ENCODE measurements at places on chromosomes 3 and 15.

DNA sequence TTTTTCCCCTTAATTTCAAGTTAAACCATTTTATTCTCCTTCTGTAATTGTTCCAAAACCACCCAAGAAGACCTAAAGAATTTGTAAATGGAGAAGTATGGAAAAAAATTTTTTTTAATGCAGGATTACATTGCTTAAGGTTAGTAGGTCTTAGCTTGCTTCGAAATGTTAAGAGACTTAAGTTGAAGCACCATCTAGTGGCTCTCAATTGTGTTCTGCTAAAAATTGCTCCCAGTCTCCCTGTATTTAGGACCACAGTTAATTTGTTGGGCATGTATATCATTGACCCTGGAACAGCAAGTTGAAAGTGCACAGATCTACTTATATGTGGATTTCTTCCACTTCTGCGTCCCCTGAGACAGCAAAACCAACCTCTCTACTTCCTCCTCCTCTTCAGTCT lies 32.4 kb downstream of the CD200R1L start:
- no peak for DNase-seq

DNA sequence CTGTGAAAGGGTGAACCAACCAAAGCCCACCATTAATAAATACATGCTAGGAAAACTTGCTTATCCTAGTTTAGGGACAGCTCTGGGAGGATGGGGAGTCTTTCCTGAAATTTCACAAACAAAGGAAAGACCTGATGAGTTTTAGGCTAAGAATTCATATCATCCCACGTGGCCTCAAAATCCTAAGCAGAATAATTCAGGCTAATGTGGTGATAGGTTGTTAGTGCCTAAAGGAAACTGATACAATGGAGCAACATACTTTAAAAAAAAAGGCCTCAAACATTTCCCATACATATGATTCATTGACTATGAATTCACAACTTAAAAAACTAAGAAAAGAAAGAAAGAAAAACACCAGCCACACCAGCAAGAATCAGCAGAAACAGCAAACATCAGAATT lies 126.9 kb upstream of the CNTN4 start:
- DNase-seq: no peak

DNA sequence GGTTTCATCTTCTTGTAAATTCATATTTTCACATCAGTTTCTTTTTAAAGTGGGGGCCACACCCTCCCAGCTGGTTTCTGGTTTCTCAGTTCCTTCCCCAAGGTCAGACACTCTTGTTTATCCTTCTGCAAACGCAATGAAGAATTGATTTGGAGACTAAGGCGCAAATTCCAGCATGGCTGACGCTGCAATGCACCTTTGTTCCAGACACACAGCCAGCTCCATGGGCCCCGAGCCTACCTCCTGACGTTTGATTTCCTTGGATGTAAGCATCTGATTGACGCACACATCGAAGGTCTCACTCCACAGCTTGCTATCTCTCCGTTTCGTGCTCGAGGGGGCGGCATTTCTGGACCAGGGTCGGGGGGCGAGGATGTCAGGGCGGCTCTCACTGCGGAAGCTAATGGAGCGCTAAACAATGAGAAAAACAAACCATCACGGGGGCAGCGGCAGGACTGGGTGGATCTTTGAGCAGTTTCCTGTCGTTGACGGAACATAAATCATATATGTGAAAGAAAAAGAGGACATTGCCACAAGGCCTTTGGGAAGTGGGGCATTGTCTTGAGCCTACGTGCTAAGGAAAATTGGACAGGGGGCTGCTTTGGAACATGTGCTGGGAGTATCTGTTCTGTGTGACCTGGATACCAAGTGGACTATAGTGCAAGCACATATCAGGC lies 46.9 kb downstream of the ARHGEF3 start:
- DNase-seq: peak; percentile 45

DNA sequence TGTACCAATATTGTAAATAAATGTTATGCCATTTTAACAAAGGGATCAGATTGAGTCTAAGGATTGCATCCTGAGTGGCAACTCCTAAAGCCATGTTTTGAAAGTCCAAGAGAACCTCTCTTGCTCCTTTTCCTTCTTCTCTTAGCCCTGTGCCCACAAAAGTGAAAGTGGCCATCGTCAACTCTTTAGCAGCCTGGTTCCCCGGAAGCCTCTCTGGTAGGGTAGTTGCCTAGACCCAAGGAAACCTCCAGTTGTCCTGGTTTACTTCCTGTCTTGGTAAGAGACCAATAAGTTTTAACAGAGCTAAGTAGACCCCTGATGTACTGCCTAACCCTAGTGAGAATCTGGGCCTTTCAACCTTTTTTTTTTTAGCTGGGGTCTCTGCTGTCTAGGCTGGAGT lies 10.2 kb upstream of the ITPKA start:
- peak; percentile 21 for DNase-seq

DNA sequence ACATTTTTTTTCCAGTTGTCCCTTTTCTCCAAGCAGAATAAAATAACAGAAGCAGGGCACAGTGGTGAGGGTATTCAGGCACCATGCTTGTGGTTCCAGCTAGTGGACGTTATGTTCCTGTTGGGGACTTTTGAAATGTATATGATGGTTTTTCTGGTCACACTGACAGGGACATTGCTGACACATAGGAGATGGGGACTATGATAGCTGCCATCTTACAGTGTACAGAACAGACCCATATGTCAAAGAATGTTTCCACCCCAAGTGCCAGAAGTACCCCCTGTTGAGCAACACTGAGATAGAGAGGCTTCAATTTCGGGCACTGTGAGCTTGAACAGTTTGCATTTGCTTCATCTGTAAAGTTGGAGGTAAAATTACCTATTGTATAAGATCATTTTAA lies 38.6 kb downstream of the MCTP2 start:
- no peak for DNase-seq

- DNase-seq: peak; percentile 62
These were observed 49.8 kb upstream of the SLC4A7 start for GRCh38 chr3:27533718-27534573.

Data from CD4-positive, alpha-beta T cell treated with Interleukin-4 for 1 hour (primary cell).